ENCODE measurements at places on chromosomes 6 and 20.

DNA sequence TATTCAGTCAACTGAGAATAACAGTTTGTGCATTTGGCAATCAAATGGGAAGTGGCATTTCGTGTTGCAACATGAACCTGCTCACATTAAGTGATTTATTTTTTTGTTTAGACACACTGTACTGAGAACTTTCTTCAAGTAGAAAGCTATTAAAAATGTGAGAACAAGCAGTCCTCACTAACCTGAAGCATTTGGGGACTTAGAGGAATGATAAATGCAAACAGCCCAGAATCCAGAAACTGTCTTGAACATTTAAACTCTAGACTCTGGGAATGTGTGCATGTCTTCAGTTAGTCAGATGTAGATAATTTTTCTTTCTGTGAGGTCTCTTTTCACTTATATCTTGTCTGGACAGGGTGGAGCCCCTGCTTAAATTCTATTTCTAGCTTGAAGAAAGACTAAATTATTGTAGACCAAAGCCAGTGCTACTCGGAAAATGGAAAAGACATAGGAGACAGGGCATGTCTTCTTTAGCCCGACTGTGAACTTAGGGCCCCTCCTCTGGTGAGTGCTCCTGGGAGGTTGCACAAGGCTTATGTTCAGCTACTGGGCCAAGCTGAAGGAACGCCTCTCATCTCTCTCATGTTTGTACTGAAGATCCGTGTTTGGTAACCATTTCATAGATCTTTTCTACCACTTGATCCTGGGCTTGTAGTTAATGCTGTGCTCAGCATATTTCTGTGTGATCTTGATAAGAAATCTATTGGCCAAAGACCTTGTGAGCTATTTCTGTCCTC lies 70.1 kb downstream of the SLX4IP start:
- no peak for DNase-seq

- peak; percentile 34 for DNase-seq
Measured at GRCh38 chr20:59784791-59785668, 148.4 kb downstream of the SYCP2 start.

GRCh38 chr6:158040051-158040803 lies 58.6 kb downstream of the SYNJ2 start:
- DNase-seq: no peak

- DNase-seq: no peak
Measured at GRCh38 chr6:116400328-116400727, 29.6 kb downstream of the DSE start.

GRCh38 chr20:60403105-60403741 lies 445.0 kb downstream of the CDH26 start:
- no peak for DNase-seq

DNA sequence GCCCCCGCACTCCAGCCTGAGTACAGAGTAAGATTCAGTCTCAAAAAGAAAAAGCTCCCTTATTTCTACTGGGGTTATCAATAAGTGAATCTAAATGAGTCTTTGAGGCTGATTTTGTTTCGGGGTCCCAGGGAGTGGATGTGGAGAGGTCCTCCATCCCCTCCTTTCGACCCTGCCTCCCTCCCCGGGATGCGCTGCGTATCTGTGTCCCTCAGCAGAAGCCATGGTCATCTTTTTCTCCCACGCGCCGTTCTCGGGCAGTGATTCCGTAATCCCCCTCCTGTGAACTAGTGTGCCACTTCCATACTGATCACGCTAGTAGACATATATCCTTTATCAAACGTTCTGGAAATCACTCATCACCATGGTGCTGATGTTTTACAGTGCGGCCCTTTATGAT lies 152.9 kb downstream of the CDH4 start:
- no peak for DNase-seq

GRCh38 chr6:116405652-116406356 lies 35.1 kb downstream of the DSE start:
- no peak for DNase-seq

DNA sequence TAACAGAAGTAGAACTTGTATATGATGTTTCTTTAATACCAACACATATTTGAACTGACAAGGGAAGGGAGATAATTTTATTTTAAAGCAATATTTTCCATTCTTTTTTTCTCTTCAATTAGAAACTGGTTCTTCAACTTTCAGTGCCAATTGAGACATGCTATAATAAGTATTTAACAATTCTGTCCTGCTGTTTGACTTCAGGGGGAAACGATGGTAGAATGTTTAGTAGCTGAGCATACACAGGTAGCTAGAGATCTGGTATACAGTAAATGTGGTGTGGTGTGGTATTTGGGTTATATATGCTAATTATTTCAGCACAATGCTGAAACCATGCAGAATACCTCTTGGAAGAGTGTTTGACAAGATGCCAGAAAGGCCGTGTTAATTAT lies 156.9 kb downstream of the ARID1B start:
- DNase-seq: no peak

DNA sequence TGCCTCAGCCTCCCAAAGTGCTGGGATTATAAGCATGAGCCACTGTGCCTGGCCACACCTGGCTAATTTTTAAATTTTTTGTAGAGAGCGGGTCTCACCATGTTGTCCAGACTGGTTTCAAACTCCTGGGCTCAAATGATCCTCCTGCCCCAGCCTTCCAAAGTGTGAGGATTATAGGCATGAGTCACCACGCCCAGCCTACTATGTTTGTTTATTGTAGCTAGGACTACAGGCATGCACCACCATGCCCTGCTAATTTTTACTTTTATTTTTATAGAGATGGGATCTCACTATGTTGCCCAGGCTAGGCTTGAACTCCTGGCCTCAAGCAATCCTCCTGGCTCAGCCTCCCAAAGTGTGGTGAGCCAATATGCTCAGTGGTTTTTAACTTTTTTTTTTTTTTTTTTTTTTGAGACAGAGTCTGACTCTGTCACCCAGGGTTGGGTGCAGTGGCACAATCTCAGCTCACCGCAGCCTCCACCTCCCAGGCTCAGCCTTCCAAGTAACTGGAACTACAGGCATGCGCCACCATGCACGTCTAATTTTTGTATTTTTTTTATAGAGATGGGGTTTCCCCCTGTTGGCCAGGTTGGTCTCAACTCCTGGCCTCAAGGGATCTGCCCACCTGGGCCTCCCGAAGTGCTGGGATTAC lies 12.0 kb upstream of the DDX43 start:
- DNase-seq: no peak

- DNase-seq: no peak
Measured at GRCh38 chr6:128204616-128205015, 303.8 kb upstream of the THEMIS start.

- DNase-seq: no peak
Measured at GRCh38 chr6:113475392-113475791, 381.8 kb upstream of the MARCKS start.

DNA sequence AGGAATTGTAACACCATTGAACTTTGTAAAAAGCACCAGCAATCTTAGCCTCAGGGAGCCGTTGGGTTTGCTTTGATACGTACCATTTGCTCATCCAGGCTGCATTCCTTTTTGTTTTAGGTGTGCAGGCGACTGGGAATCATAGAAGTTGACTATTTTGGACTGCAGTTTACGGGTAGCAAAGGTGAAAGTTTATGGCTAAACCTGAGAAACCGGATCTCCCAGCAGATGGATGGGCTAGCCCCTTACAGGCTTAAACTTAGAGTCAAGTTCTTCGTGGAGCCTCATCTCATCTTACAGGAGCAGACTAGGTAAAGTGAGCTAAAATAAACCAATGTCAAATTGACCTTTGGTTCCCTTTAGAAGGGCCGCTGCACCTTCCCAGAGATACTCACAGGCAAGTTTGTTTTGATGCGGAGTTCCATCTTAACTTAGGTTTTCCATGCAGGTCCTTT lies 1.6 kb downstream of the MYLIP start:
- DNase-seq: no peak

GRCh38 chr20:41261790-41262717 lies 55.5 kb downstream of the ZHX3 start:
- no peak for DNase-seq

GRCh38 chr6:139846538-139847456 lies 472.3 kb upstream of the CITED2 start:
- DNase-seq: no peak

- no peak for DNase-seq
Measured at GRCh38 chr20:43690943-43691598, 24.2 kb downstream of the MYBL2 start.

GRCh38 chr6:52340603-52340880 lies 21.4 kb upstream of the PAQR8 start:
- DNase-seq: no peak

GRCh38 chr6:107105511-107106116 lies 9.7 kb downstream of the BEND3 start:
- DNase-seq: no peak

DNA sequence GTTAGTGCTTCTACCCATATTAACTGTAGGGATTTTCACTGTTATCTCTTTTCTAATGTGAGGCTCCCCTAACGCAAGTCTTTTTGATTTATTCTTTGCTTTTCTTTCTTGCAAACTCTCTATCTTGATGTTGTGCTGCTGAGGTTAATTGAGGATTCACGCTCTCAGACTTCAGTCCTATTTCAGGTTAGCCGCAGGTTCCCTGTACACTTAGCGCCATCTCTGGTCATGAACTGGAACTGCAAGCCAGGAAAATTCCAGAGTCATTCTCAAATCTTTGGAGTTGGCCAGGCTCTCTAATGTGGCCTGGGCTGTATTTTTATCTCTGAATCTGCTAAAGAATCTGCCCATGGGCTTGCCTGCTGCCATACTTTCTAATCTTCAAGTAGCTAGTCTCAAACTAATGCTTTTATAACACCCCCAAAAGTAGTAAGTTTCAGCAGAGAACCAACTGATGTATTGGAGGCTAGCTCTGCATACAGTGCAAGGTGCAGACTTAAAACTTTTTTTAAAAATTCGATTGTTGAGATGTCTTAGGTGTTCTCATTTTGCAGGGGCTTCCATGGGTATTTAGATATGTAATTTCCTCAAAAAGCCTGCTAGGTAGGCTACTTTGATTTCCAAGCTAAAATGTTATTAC lies 91.1 kb upstream of the OPRM1 start:
- no peak for DNase-seq

GRCh38 chr6:128425856-128426255 lies 94.5 kb downstream of the PTPRK start:
- DNase-seq: no peak

DNA sequence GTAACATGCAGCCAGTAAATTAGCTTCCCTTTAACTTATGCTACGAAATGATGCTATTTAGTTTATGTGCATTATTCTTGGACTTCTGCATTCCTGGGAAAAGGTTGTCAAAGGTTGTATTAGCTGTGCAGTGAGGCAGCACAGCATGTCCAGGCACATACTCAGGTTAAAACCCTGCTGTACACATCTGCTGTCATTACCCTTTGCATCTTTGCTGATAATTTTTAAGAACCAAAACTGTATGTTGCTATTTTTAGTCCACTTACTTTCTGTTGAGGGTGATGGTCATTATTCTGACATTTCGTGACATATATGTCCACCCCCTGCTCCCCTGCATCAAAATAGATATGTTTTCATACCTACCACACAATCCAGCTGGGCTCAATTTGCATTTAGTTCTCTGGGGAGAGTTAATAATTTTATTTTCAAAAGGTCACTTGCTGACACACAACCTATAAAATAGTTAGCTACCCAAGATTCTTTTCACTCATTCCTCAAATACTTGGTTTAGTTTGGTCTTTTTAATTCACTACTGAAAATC lies 142.5 kb upstream of the SPACA1 start:
- DNase-seq: no peak

DNA sequence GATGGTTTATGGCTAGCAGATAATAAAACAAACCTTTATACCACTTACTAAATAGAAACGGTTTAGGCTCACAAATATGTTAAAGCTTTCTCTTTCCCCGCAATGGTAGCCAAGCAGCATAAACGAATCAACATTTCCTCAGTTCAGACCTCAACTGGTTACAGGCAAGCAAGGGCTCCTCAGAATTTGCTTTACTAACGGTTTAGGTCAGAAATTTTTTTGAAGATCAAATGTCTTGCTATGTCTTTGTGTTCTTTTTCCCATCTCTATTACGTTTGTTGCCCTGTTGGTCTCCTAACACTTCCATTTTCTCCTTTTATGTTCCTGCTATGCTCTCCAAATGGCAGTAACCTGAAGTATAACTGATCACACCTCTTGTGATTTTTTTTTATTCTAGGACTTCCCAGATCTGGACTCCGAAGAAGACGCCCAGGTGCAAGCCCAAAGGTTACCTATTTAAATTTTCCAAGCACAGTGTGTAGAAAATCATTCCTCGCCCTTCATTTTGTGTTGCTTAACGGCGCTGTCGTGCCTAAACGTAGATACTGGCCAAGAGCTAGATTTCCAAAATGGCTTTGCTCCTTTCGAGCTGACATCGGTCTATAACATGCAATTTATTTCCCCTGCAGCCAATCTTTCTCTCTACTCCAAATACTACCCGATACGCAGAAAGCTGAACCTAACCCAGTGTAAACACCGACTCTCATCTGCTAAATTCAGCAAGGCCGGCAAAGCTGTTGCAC lies 717 bp upstream of the ASF1A start:
- no peak for DNase-seq

GRCh38 chr6:53041356-53041755 lies 23.8 kb upstream of the FBXO9 start:
- no peak for DNase-seq

DNA sequence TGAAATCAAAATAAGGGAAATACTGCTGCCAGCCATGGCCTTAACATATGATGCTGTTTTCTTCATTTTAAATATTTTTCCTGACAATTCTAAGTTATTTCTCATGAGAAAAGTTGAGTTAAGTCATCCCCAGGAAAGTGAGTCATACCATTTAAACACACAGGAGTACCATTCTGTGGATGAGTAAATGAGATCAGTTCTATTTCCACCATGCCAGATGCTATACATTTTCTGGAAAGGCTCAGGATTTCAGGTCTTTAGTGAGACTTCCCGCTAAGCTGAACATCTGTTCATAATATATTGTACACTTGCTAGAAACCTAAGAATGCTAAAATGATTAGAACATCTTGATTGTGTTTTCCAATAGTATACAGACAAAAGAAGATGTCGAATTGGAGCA lies 256.2 kb upstream of the MANEA start:
- DNase-seq: no peak

DNA sequence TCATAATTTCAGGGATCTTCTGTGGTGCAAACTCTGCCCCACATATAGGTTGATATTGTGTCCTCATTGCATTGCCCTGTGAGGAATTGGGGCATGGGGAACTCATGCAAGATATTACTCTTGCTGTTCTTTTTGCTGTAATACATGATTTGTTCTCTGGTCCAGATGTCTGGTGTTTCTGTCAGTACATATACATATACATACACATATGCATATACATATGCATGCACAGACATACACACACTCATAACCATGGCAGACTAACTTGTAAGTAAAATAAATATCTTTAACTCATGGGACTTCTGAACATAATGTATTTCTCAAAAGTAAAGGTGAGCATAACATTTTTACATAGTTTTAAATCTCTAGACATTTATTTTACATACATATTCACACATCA lies 438.3 kb downstream of the CD109 start:
- no peak for DNase-seq
